ENCODE measurements at places on chromosomes 1 and 21. TPM values are rescaled to one million over a fixed set of nuclear protein-coding genes. Genes with fewer than 3 reads are reported as not detected.

The NPR1 gene
- not detected for total RNA-seq

The LEFTY2 gene
- total RNA-seq: not detected

The UTS2 gene
- not detected for total RNA-seq

The MCOLN2 gene
- 42.7 TPM for total RNA-seq

The TMPRSS3 gene
- total RNA-seq: 5.3 TPM

The TDRKH gene
- 14.9 TPM for total RNA-seq

The KCNK2 gene
- total RNA-seq: not detected

The USH2A gene
- total RNA-seq: not detected

The LORICRIN gene
- total RNA-seq: not detected

The CELA2B gene
- total RNA-seq: not detected

The CCDC30 gene
- 2.2 TPM for total RNA-seq

The RBM8A gene
- total RNA-seq: 205 TPM
